ENCODE measurements at places on chromosomes 4 and X. TPM values are rescaled to one million over a fixed set of nuclear protein-coding genes. Genes with fewer than 3 reads are reported as not detected.
A peak's percentile ranks its signal among the peaks of the same experiment; 100 is the strongest.

GRCh38 chr4:180809439-180809838 is 1433.8 kb upstream of the TENM3 start:
- no peaks in the 10 kb centered on the region for H3K36me3 ChIP-seq
- DNase-seq: no peak
- H3K4me1 ChIP-seq: no peaks in the 10 kb centered on the region
- no peak overlapping the region for H3K27ac ChIP-seq

PRSS12 gene
- not detected for polyA plus RNA-seq

IL2RG gene
- 1,102 TPM for polyA plus RNA-seq

GRCh38 chr4:140242357-140243277 is 88.6 kb upstream of the MAML3 start:
- no peaks in the 10 kb centered on the region for H3K36me3 ChIP-seq
- peak overlapping the region; percentile 36 for H3K27ac ChIP-seq

DNA sequence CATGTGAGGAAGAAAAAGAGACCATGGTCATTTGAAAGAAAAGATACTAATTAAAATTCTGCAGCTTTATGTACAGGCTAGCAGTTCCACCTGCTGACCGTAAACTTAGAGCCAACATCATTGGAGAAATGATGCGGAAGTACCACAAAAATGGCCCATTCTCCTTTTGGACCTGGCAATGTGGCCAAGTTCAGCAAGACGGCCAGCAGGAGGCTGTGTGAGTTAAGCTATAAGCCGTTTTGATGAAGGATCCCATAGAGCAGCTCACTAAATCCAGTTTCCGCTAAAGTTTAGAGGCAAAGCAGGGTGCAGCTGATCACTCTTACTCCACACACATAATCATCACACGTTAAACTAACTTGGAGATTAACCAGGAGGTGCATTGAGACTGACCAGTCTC is 133.8 kb downstream of the LDB2 start:
- no peaks in the 10 kb centered on the region for H3K27me3 ChIP-seq
- no peak overlapping the region for H3K27ac ChIP-seq
- no peaks in the 10 kb centered on the region for H3K36me3 ChIP-seq
- no peak overlapping the region for H3K4me3 ChIP-seq
- H3K4me1 ChIP-seq: no peaks in the 10 kb centered on the region

ARHGAP10 gene
- 5.3 TPM for polyA plus RNA-seq

- DNase-seq: peak; percentile 54
- H3K4me1 ChIP-seq: peaks cover 27% of the 10 kb centered on the region
- H3K36me3 ChIP-seq: no peaks in the 10 kb centered on the region
- H3K27ac ChIP-seq: peak within 1 kb of the TSS; percentile 83
- peaks cover 2% of the 10 kb centered on the region for H3K27me3 ChIP-seq
Measured at GRCh38 chrX:93673056-93673868, at the start of gene NAP1L3. TSS of gene NAP1L3 (minus strand) at chrX:93673578. CDS start at chrX:93673304, 274 bp downstream.

DNA sequence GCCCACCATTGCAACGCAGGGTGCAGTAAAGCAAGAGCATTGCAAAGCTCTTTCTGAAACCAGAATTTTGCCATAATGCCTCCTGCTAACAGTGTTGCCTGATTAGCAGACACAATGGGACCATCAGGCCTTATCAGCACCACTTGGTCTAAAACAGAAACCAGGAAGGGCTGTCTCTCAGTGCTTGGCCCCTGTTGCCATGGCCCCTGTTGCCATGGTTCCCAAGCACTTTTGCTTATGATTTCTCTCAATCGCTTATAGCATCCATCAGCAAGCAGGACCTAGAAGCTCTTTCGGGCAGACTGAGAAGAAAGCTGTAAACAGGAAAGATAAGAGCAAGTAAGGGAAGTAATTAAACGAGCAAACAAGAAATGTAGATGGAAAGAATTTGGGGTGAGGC is 36.8 kb downstream of the RTL5 start:
- no peak overlapping the region for H3K4me3 ChIP-seq
- H3K27me3 ChIP-seq: peaks cover 13% of the 10 kb centered on the region
- peaks cover 19% of the 10 kb centered on the region for H3K4me1 ChIP-seq
- no peaks in the 10 kb centered on the region for H3K36me3 ChIP-seq
- H3K27ac ChIP-seq: peak overlapping the region; percentile 84
- peak; percentile 77 for DNase-seq

OPN1LW gene
- polyA plus RNA-seq: not detected

DNA sequence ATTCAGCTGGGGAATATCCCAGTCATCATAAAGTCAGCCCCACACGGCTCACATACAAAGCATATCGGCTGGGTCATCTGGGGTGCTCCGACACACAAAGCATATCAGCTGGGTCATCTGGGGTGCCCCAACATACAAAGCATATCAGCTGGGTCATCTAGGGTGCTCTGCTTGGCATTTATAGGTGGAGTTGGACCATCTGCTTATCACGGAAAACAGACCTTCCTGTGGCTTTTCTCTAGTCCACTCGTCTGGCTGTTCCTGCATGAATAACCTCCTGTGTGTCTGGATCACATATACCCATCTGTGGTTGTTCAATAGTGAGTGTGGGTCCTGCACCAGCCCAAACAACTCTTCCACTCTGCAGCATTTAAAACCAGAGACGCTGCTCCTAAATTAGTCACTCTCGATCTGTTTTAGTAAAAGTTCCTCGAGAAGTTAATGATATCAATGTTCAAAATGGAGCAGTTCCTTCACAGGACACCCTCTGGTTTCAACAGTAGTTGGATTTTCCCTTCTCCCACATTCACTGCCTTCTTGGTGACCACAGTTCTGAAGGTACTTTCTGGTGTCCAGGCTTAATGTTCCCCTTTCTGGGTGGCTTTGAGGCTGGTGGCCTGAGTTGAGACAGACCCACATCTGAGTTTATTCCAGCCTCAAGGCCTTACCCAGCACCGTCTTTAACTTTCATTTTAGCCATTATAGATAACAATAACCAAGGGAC is 70.0 kb upstream of the FRG1 start:
- no peak for DNase-seq
- H3K27ac ChIP-seq: no peak overlapping the region
- H3K36me3 ChIP-seq: no peaks in the 10 kb centered on the region
- H3K4me3 ChIP-seq: no peak overlapping the region
- H3K4me1 ChIP-seq: no peaks in the 10 kb centered on the region

- H3K4me3 ChIP-seq: no peak overlapping the region
- H3K27me3 ChIP-seq: no peaks in the 10 kb centered on the region
- DNase-seq: no peak
- H3K27ac ChIP-seq: no peak overlapping the region
- no peaks in the 10 kb centered on the region for H3K4me1 ChIP-seq
- no peaks in the 10 kb centered on the region for H3K36me3 ChIP-seq
Measured at GRCh38 chrX:42241421-42241820, 318.1 kb upstream of the CASK start.

XK gene
- 0.11 TPM for polyA plus RNA-seq

DNA sequence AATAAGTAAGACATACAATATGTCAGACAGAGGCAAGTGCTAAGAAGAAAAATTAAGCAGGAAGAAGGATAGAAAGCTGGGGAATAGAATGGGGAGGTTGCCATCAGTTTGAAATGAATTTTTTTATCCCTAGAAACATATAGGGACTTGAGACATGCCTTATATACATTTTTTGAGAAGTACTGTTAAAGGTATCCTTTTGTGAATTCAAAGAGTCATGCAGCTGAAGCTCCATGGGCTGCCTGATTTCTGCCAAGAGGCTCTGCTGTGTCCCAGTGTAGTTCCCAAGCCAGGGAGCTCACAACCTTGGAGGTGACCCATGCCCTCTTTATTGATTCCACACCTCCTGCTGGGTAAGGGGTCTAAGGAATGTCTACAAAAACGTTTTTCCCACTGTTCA is 564.6 kb upstream of the DIPK2B start:
- peaks cover 2% of the 10 kb centered on the region for H3K27me3 ChIP-seq
- H3K4me1 ChIP-seq: peaks cover 79% of the 10 kb centered on the region
- DNase-seq: no peak
- no peak overlapping the region for H3K4me3 ChIP-seq
- H3K36me3 ChIP-seq: peaks cover 7% of the 10 kb centered on the region

LANCL3 gene
- 1.0 TPM for polyA plus RNA-seq

DNA sequence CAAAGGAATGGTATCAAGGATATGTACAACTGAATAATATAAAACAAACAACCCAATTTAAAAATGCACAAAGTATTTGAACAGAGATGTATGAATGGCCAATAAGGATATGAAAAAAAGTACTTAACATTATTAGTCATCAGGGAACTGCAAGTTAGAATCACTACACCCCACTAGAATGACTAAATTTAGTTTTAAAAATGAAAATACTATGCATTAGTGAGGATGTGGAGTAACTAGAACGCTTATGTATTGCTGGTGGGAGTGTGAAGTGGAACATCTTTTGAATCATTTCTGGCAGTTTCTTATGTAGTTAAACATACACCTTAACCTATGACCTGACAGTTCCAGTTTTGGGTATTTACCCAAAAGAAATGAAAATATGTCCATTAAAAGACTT is 13.0 kb upstream of the SLC16A2 start:
- peaks cover 7% of the 10 kb centered on the region for H3K27me3 ChIP-seq
- H3K36me3 ChIP-seq: no peaks in the 10 kb centered on the region
- H3K27ac ChIP-seq: no peak overlapping the region

ODAM gene
- not detected for polyA plus RNA-seq

GRCh38 chr4:105637408-105638176 is 70.9 kb downstream of the INTS12 start:
- no peak overlapping the region for H3K4me3 ChIP-seq
- H3K36me3 ChIP-seq: no peaks in the 10 kb centered on the region
- H3K27ac ChIP-seq: no peak overlapping the region
- H3K27me3 ChIP-seq: no peaks in the 10 kb centered on the region

DNA sequence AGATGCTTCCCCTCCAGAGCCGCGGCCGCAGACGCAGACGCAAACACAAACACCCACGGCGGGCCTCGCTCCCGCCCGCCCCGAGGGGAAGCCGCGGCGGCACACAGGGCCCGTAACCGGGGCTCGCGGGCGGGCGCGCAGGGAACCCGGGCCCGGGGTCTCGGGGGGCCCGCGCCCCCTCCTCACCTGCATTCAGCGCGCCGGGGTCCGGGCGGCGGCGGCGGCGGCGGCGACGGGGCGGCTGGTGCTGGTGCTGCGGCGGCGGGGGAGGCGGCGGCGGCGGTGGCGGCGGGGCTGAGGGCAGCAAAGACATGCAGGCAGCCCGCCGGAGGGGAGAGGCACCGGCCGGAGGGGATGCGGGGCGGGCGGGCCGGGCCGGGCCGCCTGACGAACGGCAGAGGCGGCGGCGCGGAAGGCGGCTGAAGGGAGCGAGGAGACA is 255 bp upstream of the CNOT6L start:
- H3K4me1 ChIP-seq: peaks cover 68% of the 10 kb centered on the region
- H3K4me3 ChIP-seq: peak overlapping the region; percentile 96
- H3K27ac ChIP-seq: peak overlapping the region; percentile 99

DNA sequence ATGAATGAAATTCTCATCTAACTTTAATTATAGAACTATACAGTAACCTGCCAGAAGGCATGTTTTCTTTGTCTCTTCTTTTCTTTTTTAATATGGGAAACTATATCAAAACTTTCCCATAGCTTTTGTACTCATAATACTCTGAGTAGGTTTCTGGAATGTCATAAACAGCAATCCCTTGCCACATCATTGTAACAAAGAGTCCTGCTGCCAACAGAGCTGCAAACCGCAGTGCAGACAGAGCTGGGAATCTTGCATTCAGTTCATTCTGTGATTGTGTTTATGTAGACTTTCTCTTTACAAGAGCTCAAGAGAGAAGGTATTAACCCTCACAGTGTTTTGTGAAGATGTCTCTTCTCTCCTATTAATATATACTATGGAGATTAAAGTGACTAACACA is 304.4 kb upstream of the SLIT2 start:
- H3K4me1 ChIP-seq: no peaks in the 10 kb centered on the region
- H3K27ac ChIP-seq: no peak overlapping the region
- no peaks in the 10 kb centered on the region for H3K36me3 ChIP-seq
- DNase-seq: no peak
- no peak overlapping the region for H3K4me3 ChIP-seq
- peaks cover 1% of the 10 kb centered on the region for H3K27me3 ChIP-seq

DNA sequence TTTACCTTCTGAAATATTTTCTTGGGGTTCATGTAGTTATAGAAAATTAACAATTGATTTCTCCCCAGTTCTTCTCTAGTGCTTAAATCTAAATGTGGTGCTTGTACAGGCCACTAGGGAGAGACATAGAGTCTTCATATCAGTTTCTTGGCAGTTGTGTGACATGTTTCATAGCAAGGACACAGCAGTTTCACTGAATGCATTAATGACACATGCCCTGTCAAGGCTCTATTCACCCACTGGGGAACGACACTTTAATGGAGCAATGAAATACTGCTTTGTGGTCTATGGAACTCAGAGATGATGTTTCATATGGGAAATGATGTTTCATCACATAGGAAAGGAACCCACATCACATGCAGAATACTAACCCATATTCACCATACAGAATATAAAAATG is 2.8 kb downstream of the VEGFC start:
- H3K27ac ChIP-seq: no peak overlapping the region
- peaks cover 10% of the 10 kb centered on the region for H3K27me3 ChIP-seq
- peaks cover 10% of the 10 kb centered on the region for H3K36me3 ChIP-seq
- DNase-seq: no peak

- H3K36me3 ChIP-seq: no peaks in the 10 kb centered on the region
- no peaks in the 10 kb centered on the region for H3K4me1 ChIP-seq
- H3K27ac ChIP-seq: no peak overlapping the region
- no peak for DNase-seq
- no peak overlapping the region for H3K4me3 ChIP-seq
Measured at GRCh38 chr4:5500165-5500564, 208.2 kb downstream of the EVC2 start.

SMARCA1 gene
- polyA plus RNA-seq: not detected

GRCh38 chr4:37826295-37827029 is at the start of gene PGM2:
TSS of gene PGM2 (plus strand) at chr4:37826686. CDS start at chr4:37826733, 47 bp downstream.
- H3K36me3 ChIP-seq: peaks cover 18% of the 10 kb centered on the region

Measured in immature natural killer cell (primary cell).